ENCODE measurements at places on chromosomes 6 and 20. TPM values are rescaled to one million over a fixed set of nuclear protein-coding genes. Genes with fewer than 3 reads are reported as not detected.
A peak's percentile ranks its signal among the peaks of the same experiment; 100 is the strongest.

DNA sequence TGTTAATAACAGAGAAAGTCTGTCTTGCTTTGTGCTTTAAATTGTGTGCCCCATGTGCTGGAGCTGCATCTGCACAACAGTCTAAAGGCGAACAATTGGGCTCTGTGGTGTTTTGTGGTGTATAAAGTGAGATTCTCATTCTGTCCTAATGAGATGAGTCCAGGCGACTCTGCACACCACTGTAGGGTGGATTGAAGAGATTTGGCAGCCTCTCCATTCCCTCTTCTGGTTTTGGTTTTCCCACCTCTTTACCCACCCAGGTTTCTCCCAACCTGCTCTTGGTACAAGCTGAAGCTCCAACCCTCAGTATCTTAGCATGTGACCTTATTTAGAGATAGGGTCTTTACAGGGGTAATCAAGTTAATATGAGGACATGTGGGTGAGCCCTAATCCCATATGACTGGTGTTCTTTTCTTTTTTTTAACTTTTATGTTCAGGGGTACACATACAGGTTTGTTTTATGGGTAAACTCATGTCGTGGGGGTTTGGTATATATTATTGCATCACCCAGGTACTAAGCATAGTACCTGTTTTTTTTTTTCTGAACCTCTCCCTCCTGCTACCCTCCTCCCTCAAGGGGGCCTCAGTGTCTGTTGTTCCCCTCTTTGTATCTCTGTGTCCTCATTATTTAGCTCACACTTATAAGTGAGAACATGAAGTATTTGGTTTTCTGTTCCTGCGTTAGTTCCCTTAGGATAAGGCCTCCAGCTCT is 217.6 kb upstream of the DTNBP1 start:
- no peak for DNase-seq

GRCh38 chr6:13248584-13248985 is 79.8 kb downstream of the TBC1D7 start:
- DNase-seq = no peak

DNA sequence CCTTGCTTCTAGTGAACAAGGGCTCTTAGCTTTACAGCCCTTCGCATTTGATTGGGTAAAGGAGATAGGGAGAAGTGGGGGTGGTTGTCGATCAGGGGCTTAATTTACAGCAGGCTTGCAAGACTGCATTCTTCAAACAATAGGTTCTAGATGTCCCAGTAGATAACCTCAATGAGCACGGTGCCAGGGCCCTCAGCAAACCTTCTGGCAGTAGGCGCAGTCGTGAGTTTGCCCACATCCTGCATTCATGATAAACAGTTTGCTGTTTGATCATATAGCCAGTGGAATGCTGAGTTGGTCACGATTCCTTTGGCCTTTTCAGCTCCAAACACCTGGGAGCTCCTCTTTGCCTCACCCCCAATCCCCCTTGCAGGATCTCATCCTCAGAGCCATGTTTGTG is 27.5 kb downstream of the SUN5 start:
- peak; percentile 36 for DNase-seq

The RPL10A gene
- total RNA-seq = 1,382 TPM
